ENCODE measurements at places on chromosomes 1 and 21.

DNA sequence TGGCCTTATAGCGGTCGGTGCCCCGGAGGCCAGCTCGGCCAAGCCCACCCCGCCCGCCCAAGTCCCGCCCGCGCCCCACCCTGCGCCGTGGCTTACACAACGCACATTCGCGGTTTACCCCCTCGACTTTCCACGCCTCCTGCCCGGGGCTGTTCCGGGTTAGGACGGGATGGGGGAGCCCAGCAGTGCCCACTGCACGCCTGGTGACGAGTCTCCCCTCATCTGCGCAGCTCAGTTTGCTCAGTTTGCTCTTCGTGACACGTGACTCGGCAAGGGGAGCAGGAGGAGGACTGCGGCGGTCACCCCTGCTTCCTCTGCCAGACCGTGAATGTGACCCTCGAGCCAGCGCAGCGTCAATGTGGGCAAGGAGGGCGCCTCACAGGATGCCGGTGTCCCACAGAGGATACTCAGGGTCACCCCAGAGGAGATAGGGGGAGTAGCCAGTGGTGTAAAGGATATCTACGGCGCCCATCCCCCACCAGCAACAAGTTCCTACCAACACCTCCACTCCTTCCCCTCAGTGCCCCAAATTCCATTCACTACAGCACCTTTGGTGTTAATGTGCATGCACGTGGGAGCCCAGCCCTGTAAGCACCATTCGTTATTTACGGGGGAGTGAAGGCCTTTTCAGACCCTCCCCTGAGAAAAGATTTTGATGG lies 350 bp upstream of the S100A6 start:
- peak; percentile 92 for DNase-seq

DNA sequence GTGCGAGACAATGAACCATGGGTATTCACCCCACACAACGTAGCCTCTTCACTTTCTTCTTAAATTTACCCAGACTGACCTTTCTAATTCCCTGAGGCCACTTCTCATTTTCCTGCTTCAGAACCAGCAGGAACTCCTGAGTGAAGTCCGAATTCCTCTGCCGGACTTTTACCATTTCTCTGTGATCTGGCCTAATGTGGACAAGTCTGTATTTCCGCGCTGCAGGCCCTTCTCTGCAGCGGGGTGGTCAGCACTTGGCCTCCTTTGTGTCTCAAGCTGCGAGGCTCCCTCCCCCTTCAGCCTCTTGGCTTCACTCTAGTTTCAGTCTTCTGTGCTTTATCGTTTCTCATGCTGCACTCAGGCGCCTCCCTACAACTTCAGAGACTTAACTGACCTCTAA lies 9.4 kb upstream of the CTBS start:
- no peak for DNase-seq

- DNase-seq: no peak
Measured at GRCh38 chr1:98668733-98669132, 7.2 kb downstream of the SNX7 start.

DNA sequence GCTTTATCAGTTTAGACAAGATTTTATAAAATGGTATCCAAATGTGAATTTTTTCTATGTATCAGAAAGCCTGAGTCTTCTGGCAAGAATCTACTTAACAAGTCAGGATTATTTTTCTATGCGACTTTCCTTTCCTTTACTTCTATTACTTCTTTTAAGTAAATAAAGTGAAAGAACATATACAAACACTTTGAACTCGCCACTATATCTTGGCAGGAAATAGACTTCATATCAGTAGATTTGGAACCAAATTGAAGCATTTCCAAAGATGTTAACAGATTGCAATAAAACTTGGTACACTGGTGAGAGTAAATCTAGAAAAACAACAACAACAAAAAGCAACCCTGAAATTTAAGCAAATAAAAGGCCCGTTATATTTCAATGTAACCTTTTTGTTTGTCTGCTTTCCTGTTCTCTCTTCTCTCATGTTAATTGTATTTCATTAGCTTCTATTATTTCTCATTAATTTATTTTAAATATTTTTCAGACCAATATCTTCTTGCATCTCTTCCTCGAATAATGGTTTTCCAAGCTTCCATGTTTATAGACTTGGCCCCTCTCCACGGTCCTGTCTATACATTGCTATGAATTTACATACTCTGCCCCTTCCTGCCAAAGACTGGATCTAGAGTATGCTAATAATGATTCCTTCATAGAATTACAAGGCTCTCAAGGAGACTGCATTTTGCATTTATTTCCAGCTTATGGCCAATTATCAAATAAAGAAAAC lies 843.6 kb downstream of the ADGRL2 start:
- no peak for DNase-seq

DNA sequence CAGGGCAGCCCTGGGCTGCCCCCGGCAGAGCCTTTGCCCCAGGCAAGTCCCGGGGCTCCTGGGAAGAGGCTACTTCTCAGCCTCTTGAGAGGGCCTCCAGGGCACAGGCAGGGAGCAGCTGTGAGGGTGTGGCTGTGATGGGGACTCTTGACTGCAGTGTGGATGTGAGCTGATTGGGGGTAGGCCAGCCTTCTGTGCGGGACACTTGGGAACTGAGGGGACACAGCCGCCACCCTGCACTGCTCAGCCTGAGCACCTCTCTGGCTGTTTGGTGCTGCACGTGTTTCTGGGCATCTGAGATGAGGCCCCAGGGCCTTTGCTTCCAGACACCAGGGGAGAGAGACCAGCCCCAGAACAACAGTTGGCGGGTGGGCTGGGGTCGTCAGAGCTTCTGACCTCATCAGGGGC lies 62.1 kb downstream of the SKI start:
- DNase-seq: no peak

- no peak for DNase-seq
Measured at GRCh38 chr1:94783342-94784189, 36.6 kb upstream of the SLC44A3 start.

DNA sequence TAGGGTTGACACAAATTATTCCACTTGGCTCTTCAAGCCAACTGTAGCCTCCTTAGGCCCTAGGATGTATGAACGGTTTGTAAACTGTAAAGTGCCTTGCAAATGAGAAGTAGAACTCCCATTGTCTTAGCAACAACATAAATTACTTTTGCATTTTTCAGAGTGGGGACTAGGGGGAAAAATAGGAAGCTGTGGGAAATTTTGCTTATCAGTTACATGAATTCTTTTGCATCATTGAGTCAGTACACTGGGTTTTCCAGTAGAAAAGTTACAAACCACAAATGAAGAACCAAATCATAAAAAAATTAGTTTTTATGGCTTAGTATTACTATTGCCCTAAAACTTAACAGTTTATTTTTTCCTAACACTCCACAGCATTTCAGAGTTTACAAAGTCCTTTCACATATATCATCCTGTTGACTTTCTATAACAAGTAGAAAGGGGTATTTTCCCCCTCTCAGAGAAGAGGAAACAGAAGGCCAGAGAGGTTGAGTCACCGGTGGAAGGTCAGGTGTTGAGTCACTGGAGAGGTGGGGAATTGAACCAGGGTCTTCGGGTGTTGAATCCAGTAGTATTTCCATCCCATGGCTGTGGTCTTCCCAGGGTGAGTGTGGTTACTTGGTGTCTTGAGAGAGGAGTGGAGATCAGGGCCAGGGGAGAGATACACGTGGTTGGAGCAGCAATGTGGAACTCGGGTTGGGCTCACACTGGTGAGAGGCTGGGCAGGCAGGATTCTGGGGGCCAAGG lies 71.9 kb upstream of the USP24 start:
- no peak for DNase-seq

GRCh38 chr1:227937031-227937837 lies 10.5 kb downstream of the WNT9A start:
- DNase-seq: no peak

DNA sequence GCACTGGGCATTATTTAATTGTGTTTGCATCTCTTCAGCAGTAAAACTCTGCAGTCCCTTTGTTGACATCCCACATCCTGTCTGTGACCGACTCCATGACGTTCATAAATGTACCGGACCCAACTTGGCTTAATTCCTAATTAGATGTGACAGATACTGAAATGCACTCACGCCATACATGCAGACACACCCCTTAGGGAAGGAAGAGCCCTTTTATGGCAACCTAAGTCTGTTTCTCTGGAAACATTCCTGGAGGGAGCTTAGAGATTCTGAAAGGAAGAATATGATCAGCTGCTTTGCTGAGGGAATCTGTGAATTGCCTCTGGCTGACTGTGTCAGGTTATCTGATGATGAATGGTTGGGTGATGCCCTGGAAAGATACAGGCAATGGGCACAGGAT lies 33.4 kb downstream of the ADAMTS5 start:
- DNase-seq: no peak

DNA sequence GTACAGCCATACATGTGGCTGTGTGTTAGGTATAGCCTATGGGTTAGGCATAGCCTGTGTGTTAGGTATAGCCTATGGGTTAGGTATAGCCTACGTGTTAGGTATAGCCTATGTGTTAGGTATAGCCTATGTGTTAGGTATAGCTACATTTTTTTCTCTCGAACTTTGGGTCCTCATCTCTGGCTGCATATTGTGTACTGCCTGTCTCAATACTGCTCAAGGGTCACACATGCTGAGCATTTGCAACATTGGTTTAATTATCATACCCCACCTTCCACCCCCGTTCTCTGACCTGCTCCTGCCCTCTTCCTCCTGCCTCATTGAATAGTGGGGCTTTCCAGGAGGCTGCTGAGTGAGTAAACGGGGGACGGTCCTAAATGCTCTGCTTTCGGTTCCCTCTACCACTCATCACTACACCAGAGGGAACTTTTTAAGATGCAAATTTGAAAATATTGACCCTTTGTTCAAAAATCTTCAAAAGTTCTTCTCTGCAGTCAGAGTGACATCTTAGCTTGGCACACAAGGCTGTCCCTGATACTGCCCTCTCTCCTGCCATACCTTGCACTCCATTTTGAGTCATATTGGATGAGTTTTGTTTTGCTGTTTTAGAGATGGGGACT lies 17.8 kb downstream of the OR2B11 start:
- no peak for DNase-seq

DNA sequence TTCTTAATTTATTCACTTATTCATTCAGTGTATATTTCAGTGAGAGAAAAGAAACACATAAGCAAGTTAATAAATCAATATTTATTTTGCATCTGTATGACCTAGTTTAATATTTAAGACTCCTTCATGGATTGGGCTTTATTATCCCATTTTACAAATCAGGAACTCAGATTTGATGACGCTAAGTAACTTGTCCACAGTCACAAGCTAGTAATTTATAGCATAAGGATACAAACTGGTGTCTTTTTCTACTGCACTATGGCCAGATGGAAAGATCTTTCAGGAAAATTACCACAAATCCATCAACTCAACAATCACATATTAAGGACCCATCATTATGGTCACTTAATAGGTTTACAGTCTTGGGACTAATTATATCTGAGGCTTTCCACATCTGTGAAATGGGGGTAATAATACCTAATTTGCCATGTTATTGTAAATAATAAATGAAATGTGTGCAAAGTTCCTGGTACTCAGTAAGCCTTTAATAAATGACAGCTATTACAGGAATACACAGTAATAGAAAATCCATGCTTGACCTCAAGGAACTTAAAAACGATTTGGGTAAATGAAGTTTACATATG lies 13.3 kb downstream of the CDKN2C start:
- no peak for DNase-seq

DNA sequence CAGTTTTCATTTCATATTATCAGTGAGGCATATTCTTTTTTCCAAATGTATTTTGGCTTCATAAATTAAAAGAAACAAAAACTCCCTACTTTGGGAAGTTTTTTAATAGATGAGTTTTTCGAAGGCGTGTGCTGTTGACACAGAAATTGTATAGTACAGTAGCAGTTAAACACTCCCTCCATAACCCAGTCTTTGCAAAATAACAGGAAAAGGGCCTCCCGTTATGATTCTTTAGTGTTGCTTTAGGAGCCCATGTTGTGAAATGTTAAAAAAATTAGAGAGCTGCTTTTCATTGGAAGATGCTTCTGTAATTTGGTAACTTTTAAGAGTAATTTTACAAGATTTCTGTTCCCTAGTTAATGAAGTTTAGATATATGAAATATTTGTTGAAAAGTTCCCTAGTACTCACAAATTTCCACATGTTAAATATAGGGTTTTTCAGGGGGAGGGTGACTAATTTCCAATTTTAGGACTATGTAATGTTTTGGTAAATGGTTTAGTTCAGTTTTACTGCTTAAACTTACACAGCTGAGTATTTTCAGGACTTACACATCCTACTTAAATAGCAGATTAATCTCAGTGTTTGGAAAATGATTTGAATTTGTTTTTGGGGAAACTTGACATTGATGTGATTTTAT lies 2.0 kb downstream of the CAMSAP2 start:
- no peak for DNase-seq

DNA sequence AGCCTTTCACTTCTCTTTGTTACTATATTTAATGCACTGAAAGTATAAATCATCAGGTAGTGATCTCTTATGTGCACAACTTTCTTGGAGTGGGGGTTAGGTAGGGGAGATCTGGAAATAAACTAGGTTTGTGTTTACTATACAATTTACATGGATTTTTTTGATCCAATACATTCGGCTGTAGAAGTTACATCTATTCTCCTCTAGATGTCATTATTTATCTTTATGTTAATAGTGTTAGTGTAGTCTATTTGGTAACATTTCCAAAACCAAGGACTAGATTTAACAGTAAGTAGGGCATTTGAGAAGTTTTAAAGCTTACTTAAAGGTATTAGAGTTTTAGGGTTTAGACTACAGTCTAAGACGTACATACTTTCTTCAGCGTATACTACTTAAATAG lies 5.4 kb downstream of the VPS45 start:
- peak; percentile 60 for DNase-seq

- DNase-seq: no peak
Measured at GRCh38 chr1:229035054-229035747, 235.7 kb upstream of the RAB4A start.

- DNase-seq: peak; percentile 77
Measured at GRCh38 chr1:155085504-155086127, 7.0 kb downstream of the EFNA3 start.

DNA sequence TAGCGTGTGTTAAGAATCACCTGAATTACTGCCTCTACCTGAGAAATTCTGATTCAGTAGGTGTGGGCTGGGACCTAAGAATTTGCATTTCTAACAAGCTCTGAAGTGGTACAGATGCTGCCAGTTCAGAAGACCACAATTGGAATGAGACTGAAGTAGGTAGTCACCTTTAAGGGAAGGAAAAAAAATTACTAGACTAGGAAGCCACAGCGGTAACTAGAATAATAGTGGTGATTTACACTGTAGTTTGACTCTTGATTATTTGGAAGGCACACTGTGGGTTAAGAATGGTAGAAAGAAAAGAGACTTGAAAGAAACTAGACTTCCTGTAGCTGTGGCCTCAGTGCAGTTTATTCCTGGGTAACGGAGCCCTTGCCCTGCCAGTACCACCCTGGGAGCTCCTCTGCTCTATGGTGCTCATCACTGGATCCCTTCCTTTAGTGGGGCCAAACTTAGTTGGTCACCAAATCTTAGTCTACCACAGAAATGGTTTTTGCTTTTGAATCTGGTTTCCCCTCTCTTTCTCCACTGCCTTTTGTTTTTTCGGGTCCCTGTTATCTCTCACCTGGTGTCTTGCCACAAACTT lies 43.6 kb downstream of the ARID1A start:
- DNase-seq: no peak

- peak; percentile 20 for DNase-seq
Measured at GRCh38 chr1:156471496-156472490, 28.8 kb downstream of the MEF2D start.

GRCh38 chr1:153678519-153679336 lies at the start of gene NPR1:
NPR1 (plus strand) TSS chr1:153678688; CDS start chr1:153679109, 421 bp downstream.
- peak; percentile 39 for DNase-seq

GRCh38 chr1:23528250-23528978 lies 2.6 kb downstream of the E2F2 start:
- peak; percentile 93 for DNase-seq

GRCh38 chr1:20496241-20496661 lies 10.2 kb upstream of the CAMK2N1 start:
- peak; percentile 98 for DNase-seq

GRCh38 chr1:48610628-48611542 lies 138.9 kb upstream of the SPATA6 start:
- DNase-seq: no peak

GRCh38 chr1:227934476-227935313 lies 13.0 kb downstream of the WNT9A start:
- peak; percentile 85 for DNase-seq

Measured in SW480 (cell line).